ENCODE measurements at places on chromosomes 1 and 21. TPM values are rescaled to one million over a fixed set of nuclear protein-coding genes. Genes with fewer than 3 reads are reported as not detected.

GRCh38 chr1:62395291-62395690 is 41.6 kb upstream of the USP1 start:
- DNase-seq: no peak

DNA sequence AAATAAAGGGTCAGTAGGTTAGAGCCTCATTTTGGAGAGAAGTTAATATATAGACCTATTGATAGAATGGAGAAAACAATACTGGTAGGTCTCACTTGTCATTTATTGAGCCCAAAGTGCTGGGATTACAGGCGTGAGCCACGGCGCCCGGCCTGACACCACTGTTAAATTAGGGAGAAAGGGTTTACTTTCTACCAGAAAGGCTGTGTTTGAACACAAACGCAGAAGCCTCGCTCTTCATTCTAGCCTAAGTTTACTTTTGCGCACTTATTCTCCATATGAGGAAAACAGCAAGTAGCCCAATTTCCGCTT is 710 bp upstream of the PRPF3 start:
- no peak for DNase-seq

DNA sequence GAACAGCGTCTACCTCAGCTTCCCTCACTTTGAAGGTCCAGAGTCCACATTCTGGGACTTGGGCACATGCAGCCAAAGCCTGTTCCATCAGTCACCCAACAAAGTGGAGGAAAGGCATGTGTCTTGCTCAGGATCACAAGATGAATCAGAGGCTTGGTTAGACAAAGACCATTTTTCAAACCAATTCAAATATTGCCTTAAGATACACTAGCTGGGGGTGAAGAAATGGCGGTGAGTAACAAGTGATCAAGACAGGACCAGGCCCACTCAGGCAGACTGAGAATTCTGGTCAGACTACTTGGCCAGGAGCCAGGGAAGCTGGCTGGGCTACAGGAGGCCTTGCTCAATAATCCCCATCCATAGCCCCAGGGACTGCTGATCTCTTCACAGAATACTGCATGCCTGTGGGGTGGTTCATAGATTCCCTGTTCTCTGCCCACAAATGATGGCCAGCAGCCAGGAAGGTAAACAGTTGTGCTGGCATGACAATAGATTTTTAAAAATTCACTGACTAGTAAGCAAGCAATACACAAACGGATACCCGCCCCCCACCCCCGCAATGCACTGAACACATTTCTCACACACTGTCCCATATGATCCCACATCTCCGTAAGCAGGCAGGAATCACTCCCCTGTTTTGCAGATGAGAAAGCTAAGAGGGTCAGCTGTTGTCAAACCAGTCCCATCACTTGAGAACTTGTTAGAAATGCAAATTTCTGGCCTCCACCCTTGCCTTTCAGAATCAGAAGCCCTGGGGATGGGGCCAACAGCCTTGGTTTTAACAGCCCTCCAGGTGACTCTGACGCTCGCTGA is 27.2 kb downstream of the ERI3 start:
- DNase-seq: no peak

KISS1 gene
- not detected for total RNA-seq

CD1D gene
- total RNA-seq: not detected

- DNase-seq: no peak
Measured at GRCh38 chr1:118137900-118138299, 47.1 kb downstream of the SPAG17 start.

SLC9A1 gene
- 24.8 TPM for total RNA-seq

DNA sequence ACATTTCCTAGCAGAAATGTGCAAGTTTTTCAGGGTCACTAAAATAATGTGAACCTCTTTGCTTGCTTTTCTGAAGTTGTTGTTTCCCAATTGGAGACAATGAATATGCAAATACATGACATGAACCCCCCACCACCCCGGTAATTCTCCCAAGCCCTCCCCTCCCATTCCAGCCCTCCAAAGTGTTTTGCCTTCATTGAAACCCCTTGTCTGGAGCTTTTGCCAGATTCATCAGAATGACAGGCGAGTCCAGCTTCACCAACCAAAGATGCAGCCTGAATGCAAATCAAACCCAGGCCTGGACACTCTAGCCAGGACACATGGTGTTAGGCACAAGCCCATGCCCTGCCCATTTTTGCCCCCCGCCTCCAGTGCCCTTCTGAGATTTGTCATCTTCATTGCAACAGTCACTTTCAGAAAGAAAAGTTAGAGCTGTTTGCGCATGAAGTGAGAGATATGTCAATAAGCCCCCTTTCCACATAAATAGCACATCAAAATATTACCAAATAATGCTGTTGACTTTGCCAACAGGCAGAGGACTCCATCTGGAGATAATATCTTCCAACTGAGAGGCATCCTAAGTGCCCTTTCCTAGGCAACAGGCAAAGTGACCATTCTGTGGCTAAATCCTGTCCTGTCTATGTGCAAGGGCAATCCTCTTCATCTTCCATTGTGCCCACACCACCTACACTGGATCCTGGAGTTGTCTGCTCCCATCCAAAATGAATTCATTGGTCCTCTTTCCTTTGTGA is 145.6 kb upstream of the NFIA start:
- DNase-seq: no peak

DNA sequence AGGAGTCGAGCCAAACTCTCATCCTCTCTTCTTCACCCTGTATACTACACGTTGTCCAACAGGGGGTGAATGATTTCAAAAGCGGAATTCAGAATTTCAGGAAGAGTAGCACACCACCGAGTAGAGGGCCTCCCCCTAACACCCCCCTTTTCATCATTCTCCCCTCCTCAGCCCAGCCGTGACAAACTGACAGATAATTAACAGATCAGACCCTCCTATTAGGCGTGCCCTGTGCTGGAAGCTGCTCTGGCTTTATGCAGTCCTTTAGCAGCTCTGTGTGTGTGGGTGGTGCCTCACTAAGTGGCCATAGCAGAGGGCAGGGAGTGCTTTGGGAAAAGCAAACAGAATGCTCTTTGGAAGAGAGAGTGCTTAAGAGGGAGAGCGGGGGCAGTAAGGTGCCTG is 44.3 kb downstream of the PEX14 start:
- no peak for DNase-seq
